ENCODE measurements at places on chromosomes 3 and 15.

DNA sequence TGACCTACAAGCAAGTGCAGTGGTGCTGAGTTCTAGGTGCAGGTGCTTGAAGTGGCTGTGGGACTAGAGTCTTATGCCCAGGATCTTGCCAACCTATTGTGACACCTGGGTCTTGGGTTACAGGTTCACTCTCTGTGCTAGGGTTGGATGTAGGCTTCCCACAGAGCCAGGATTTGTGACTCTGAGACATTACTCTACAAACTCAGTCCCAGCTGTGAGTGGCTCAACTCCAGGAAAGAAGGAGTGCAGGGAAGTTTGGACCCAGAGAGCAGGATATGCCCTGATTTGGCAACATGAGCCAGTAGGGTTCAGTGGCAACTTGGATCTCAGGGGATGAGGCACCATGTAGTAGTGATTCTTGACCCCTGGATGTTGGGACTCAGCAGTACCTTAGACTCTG lies 182.2 kb downstream of the LPP start:
- no peak for DNase-seq

GRCh38 chr3:76040946-76041345 lies 255.6 kb upstream of the ZNF717 start:
- DNase-seq, result no peak

- no peak for DNase-seq
These were observed 1328.9 kb downstream of the ROBO2 start for GRCh38 chr3:78368636-78369345.

DNA sequence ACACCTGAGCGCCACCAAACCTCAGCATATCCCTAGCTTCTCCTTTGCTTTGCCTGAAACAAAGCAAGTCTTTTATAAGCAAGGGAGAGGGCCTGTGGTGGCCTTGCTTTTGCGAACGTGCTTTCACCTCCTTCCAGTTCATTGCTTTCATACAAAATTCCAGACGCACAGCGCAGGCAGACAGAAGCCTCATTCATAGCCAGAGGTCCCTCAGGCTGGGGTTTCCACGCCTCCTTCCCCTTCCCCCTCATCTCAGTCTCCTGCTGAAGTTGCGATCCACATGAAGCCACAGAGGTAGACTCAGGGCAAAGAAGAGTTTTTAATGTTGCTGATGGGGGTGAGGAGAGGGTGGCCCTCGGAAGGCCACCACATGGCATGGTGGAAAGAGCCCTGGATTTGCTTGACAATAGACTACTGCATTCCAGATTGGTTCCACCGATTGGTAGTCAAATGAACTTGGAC lies 59.4 kb upstream of the FLNB start:
- DNase-seq, result no peak

DNA sequence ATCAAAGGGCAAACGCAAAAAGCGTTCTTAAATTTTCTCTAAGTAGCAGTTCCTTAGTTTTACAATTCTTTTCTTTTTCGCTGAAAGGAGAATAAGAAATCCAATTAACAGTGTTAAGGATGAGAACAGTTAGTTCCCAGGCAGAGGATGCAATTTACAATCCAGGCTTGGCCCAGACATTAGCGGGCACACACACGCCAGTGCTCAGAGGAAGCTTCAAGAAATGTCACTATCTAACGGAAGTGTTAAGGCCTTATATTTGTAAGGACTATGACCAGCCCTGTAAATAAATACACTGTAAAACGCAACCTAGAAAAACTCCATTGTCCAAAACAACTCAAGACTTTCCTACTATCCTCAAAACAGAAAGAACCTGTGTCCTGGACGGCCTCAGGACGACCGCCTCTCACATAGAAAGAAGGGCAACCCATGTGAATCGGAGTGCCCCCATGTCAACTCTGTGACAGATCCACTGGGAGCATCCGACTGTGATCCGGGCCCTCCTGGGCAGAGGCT lies 1.3 kb downstream of the ACAP2 start:
- no peak for DNase-seq

- no peak for DNase-seq
These were observed 288.0 kb upstream of the CHRM5 start for GRCh38 chr15:33680336-33680735.

DNA sequence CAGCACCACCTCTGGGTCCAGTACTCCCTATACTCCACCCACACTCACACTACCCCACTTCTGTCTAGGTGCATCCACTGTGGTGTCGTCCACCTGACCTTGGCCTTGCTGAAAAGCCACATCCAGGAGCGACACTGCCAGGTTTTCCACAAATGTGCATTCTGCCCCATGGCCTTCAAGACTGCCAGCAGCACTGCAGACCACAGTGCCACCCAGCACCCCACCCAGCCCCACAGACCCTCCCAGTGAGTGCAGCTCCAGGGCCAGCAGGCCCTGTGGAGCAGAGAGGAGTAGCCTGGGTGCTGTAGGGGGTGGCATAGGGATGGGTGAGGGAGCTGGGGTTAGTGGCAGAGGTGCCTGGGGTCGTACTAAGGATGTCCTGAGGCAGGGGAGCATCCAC lies 19.4 kb upstream of the ALPK3 start:
- no peak for DNase-seq

GRCh38 chr15:82571722-82572222 lies 31.5 kb upstream of the RPS17 start:
- no peak for DNase-seq

- DNase-seq, result no peak
These were observed 80.4 kb downstream of the MYO5A start for GRCh38 chr15:52448011-52448890.

DNA sequence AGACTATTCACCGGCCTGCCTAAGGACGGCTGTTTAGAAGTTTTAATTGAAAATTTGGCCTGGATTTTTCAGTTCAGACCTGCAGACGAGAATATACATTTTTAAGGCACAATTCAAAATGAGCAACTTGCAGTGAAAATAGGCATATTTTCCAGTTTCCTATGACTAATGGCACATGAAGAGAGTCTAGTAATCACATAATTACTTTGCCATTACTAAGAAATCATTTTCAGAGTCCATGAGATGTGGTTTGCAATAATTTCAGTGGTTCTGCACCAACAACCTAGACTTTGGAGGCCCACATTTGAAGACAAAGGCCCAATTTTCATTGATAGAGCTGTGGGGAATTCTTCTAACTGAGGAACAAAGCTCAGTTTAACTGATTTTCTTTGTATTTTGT lies 205.3 kb downstream of the SOX2 start:
- no peak for DNase-seq

DNA sequence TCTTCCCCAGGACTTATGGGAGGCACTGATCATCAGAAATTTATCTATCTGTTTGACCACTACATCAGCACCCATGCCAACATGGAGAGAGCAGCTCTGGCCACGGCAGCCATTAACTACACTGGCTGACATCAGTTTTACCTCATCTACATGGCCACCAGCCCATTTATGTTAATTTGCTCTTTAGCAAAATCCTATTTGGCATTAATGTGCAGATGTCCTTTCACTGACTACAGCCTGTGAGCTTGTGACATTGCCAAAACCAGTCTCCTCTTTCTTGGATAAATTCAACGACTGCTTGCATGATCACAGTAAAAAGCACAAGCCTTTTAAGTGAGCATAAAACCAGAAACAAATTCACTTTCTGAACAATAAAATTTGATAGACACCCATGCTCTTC lies 47.5 kb downstream of the NR1I2 start:
- DNase-seq, result no peak

GRCh38 chr15:92848852-92849598 lies 51.1 kb upstream of the CHD2 start:
- DNase-seq, result peak; percentile 56
